ENCODE measurements at places on chromosomes 11 and 22. TPM values are rescaled to one million over a fixed set of nuclear protein-coding genes. Genes with fewer than 3 reads are reported as not detected.

- H3K36me3 ChIP-seq = no peaks in the 10 kb centered on the region
- H3K4me1 ChIP-seq = peaks cover 5% of the 10 kb centered on the region
- no peak for DNase-seq
- no peak overlapping the region for H3K4me3 ChIP-seq
These were observed 363.9 kb downstream of the TMEM135 start for GRCh38 chr11:87401653-87402052.

GRCh38 chr11:86978756-86979608, 23.8 kb upstream of the FZD4 start:
- H3K36me3 ChIP-seq = no peaks in the 10 kb centered on the region
- no peak for DNase-seq
- H3K4me3 ChIP-seq = no peak overlapping the region
- no peak overlapping the region for H3K27ac ChIP-seq
- H3K4me1 ChIP-seq = no peaks in the 10 kb centered on the region
- H3K27me3 ChIP-seq = no peaks in the 10 kb centered on the region

- H3K27ac ChIP-seq = no peak overlapping the region
- no peaks in the 10 kb centered on the region for H3K36me3 ChIP-seq
- DNase-seq = no peak
- no peak overlapping the region for H3K4me3 ChIP-seq
- peaks cover 3% of the 10 kb centered on the region for H3K27me3 ChIP-seq
- no peaks in the 10 kb centered on the region for H3K4me1 ChIP-seq
These were observed 101.4 kb upstream of the ARHGAP42 start for GRCh38 chr11:100585728-100586127.

GRCh38 chr22:35352214-35353111, 28.4 kb upstream of the HMOX1 start:
- no peak overlapping the region for H3K4me3 ChIP-seq
- no peaks in the 10 kb centered on the region for H3K27me3 ChIP-seq
- DNase-seq = peak; percentile 92
- H3K36me3 ChIP-seq = no peaks in the 10 kb centered on the region
- no peaks in the 10 kb centered on the region for H3K4me1 ChIP-seq
- no peak overlapping the region for H3K27ac ChIP-seq

- no peaks in the 10 kb centered on the region for H3K27me3 ChIP-seq
- H3K27ac ChIP-seq = no peak overlapping the region
- no peaks in the 10 kb centered on the region for H3K36me3 ChIP-seq
- DNase-seq = no peak
- no peak overlapping the region for H3K4me3 ChIP-seq
These were observed 13.2 kb upstream of the APOL6 start for GRCh38 chr22:35634943-35635540.

TRIM51 gene
- not detected for polyA plus RNA-seq

DNA sequence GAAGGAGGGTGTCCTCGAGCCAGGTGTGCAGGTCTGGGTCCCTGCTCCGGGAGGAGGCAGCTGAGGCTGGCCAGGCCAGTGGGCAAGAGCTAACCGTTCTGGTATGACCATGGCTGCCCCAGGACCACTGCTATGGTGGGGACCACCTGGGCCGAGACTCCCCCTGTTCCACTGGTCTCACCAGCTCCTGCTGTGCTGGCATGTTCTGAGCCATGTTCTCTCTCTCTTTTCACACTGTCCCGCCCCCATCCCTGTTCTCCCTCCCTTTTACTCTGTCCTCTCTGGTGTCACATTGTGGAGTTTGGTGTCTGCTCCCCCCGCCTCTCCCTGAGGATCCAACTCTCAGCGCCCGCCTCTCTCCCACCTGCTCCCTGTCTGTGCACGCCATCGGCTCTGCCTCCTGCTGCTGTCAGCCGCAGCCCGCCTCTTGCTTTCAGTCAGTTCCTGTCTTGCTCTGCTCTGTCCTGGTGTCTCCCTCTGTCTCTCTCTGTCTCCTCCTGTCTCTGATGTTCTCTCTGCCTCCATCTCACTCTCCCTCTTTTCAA, 66.4 kb downstream of the LRRC32 start:
- H3K4me1 ChIP-seq = no peaks in the 10 kb centered on the region
- no peaks in the 10 kb centered on the region for H3K36me3 ChIP-seq
- peak; percentile 41 for DNase-seq
- no peak overlapping the region for H3K4me3 ChIP-seq
- no peak overlapping the region for H3K27ac ChIP-seq
- no peaks in the 10 kb centered on the region for H3K27me3 ChIP-seq

SMIM35 gene
- polyA plus RNA-seq = not detected

DNA sequence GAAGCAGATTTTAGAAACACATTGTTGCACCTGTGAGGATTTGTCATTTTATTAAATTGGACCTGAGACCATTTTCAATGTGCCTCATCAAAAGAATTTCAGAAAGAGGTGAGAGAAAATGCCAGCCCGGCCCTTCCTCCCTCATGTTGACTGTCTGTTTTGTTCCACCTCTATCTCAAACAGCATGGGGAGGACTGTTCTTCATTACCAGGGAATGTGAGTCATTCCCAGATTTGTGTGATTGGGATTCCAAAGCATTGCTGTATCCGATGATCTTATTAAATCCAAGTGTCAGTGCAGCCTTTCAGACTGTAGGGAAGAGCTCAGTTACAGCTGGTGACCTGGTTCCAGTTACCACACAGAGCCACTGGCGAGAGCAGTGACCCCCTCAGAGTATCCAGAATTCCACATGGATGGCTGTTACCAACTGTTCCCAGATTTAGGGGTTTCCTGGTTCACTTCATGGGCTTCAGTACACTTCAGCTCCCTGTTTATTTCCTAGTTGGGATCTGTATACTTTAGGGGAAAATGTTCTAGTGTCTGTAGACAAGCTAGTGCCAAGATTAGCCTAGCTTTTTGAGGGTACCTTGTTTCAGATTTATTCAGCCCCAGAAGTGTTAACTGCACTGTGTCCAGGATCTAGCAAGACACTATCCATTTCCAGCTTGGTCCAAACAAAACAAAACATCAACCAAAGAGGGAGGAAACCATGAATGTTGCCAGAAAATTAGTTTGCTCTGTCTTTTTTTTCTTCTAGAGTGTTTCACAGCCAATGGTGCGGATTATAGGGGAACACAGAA, 20.9 kb downstream of the KREMEN1 start:
- no peak for DNase-seq
- no peaks in the 10 kb centered on the region for H3K36me3 ChIP-seq
- no peak overlapping the region for H3K4me3 ChIP-seq
- H3K27ac ChIP-seq = no peak overlapping the region
- H3K27me3 ChIP-seq = no peaks in the 10 kb centered on the region
- no peaks in the 10 kb centered on the region for H3K4me1 ChIP-seq

DNA sequence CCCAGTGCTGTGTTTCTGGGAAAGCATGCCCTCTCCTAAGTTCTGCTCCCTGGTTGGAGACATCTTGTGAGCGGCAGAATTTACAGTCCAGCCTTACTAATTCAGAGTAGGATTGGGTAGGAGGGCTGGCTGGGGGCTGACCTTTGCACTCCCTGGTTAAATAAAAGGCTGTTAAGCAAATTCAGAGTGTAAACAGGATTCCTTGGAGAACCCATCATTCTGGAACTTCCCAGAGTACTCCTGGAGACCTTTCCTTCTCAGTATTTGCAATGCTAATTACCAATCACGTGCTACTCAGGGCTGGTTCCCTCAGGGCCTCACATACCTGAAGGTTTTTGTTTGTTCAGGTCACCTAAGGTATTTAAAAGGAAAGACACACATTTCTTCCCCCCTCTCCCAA, 340.2 kb downstream of the TBC1D22A start:
- no peaks in the 10 kb centered on the region for H3K36me3 ChIP-seq
- H3K27me3 ChIP-seq = no peaks in the 10 kb centered on the region
- no peaks in the 10 kb centered on the region for H3K4me1 ChIP-seq
- no peak for DNase-seq

- no peak for DNase-seq
- no peak overlapping the region for H3K27ac ChIP-seq
- H3K4me1 ChIP-seq = no peaks in the 10 kb centered on the region
- H3K27me3 ChIP-seq = no peaks in the 10 kb centered on the region
These were observed 779 bp downstream of the SELENOH start for GRCh38 chr11:57742087-57742452.

DNA sequence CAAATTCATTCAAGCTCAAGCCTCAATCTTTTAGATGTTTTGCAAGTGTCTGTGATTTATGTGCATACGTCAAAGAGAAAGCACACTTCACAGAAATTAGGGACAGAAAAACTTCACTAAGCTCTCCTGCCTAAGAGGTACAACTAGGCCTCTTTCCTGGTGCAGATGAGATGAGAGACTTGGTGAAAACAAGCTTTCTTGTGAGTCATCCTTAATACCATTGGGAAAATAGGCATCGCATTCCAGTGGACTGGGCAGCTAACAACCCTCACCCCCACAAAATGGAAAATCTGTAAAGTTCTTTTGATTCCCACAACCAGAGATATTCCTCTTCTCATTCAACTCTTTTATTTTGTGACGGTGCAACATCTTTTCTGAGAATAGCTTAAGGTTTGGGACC, 1110.4 kb upstream of the CCDC90B start:
- H3K4me3 ChIP-seq = no peak overlapping the region
- H3K4me1 ChIP-seq = no peaks in the 10 kb centered on the region
- no peaks in the 10 kb centered on the region for H3K27me3 ChIP-seq
- H3K27ac ChIP-seq = no peak overlapping the region

GRCh38 chr22:22856364-22856763, 31.3 kb upstream of the IGLL5 start:
- no peak overlapping the region for H3K27ac ChIP-seq
- no peak for DNase-seq

TMEM191C gene
- 0.50 TPM for polyA plus RNA-seq

- H3K27ac ChIP-seq = no peak overlapping the region
- H3K4me3 ChIP-seq = no peak overlapping the region
- no peaks in the 10 kb centered on the region for H3K27me3 ChIP-seq
- no peaks in the 10 kb centered on the region for H3K36me3 ChIP-seq
- DNase-seq = peak; percentile 67
These were observed 47.8 kb downstream of the BRSK2 start for GRCh38 chr11:1437500-1437899.

TECTA gene
- polyA plus RNA-seq = 0.95 TPM

- H3K27ac ChIP-seq = no peak overlapping the region
- no peak for DNase-seq
- H3K4me3 ChIP-seq = no peak overlapping the region
- no peaks in the 10 kb centered on the region for H3K27me3 ChIP-seq
These were observed 489.4 kb upstream of the CADM1 start for GRCh38 chr11:115993590-115993989.

- H3K4me3 ChIP-seq = no peak overlapping the region
- H3K4me1 ChIP-seq = no peaks in the 10 kb centered on the region
- DNase-seq = no peak
- H3K27ac ChIP-seq = no peak overlapping the region
These were observed 74.3 kb downstream of the VPREB1 start for GRCh38 chr22:22318723-22319465.

BCO2 gene
- polyA plus RNA-seq = 1.1 TPM

DNA sequence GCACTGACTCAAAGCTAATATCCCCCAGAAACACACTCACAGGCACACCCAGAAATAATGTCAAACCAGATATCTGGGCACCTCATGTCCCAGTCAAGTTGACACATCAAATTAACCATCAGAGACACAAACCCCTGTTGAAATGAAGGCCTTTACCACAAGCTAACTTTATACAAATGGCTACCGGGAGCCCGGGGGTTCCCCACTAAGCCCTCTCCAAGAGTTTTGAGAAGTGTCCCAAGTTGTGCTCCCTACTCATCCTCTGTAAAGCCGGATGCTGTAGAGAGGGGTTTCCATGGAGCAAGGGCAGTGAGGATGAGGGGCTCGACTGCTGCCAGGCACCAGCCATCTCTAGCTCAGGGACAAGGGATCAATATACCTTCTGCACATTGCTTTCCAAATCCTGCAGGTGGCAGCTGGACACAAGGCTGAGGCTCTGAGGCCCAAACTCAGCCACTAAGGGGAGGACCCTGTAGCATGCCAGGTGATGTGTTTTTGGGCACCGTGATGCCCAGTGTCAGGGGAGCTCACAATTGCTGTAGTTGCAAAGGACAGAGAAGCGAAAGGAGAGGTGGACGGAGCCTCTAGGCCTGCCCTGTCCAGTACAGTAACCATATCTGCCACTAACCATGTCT, 145.7 kb downstream of the TTC17 start:
- no peaks in the 10 kb centered on the region for H3K36me3 ChIP-seq
- no peak overlapping the region for H3K4me3 ChIP-seq
- no peaks in the 10 kb centered on the region for H3K4me1 ChIP-seq
- H3K27me3 ChIP-seq = no peaks in the 10 kb centered on the region

APOC3 gene
- 335 TPM for polyA plus RNA-seq

GRCh38 chr11:20874358-20874757, 205.0 kb downstream of the NELL1 start:
- no peaks in the 10 kb centered on the region for H3K36me3 ChIP-seq
- no peaks in the 10 kb centered on the region for H3K27me3 ChIP-seq
- H3K4me3 ChIP-seq = no peak overlapping the region

DNA sequence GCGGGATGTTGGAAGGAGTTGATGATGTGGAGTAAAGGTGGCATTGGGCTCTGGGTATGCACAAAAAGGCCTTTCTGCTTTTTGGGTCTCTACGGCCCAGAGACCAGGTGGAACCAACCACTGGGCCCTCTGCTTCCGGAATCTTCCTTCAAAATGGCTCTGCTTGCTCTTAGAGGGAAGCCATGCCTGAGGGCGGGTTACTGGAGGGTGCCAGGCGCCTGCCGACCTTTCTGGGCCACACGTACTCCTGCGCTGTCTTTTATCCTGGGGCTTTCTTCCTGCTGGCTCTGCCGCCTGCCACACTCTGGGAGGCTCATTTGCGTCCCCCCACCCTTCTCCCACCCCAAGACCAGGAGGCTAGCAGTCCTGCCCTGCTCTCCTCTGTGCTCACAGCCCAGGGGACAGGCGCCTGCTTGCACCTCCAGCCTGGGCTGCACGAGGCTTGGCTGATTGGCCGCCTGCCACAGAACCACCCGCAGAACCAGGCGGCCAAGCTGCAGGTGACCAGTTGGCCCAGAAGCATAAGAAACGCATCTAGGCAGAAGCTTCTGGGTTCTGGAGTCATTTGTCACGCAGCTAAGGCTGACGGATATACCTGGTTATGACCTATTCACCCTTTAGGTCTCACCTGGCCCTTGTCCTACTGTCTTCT, 536.9 kb downstream of the TBC1D22A start:
- no peaks in the 10 kb centered on the region for H3K27me3 ChIP-seq
- no peak overlapping the region for H3K27ac ChIP-seq
- no peak overlapping the region for H3K4me3 ChIP-seq

LDHAL6A gene
- polyA plus RNA-seq = not detected
